ENCODE measurements at places on chromosomes 12 and 14.

DNA sequence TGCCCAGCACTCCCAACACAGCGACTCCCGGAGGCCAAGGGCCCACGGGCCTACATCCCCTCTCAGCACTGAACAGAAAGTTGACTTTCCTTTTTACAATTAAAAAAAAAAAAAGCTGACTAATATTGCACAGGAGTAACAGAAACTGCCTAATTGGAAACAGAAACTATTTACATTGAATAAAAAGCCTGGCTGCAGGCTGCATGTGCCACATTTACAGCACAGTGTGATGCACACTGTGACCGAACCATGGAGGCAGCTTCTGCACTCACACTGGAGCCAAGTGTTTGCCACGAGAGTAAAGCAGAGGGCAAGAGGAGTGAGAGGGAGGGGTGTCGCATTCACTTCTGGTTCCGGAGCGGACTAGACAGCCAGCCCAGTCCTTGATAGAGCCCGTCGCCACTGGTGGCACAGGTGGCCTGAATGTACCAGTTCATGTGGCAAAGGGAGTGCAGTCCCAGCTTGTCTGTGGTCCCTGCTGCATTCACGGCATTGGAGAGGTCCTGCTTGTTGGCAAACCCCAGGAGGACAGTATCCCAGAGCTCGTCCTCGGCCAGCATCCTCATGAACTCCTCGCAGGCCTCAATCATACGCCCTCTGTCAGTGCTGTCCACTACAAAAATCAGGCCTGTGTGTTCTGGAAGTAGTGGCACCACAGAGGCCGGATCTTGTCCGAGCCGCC, 59.2 kb downstream of the SPPL3 start:
- no peak for DNase-seq

- DNase-seq, result no peak
These were observed 60.7 kb downstream of the ZFC3H1 start for GRCh38 chr12:71602761-71603577.

GRCh38 chr14:23120541-23121251, 1.6 kb upstream of the CEBPE start:
- peak; percentile 66 for DNase-seq

DNA sequence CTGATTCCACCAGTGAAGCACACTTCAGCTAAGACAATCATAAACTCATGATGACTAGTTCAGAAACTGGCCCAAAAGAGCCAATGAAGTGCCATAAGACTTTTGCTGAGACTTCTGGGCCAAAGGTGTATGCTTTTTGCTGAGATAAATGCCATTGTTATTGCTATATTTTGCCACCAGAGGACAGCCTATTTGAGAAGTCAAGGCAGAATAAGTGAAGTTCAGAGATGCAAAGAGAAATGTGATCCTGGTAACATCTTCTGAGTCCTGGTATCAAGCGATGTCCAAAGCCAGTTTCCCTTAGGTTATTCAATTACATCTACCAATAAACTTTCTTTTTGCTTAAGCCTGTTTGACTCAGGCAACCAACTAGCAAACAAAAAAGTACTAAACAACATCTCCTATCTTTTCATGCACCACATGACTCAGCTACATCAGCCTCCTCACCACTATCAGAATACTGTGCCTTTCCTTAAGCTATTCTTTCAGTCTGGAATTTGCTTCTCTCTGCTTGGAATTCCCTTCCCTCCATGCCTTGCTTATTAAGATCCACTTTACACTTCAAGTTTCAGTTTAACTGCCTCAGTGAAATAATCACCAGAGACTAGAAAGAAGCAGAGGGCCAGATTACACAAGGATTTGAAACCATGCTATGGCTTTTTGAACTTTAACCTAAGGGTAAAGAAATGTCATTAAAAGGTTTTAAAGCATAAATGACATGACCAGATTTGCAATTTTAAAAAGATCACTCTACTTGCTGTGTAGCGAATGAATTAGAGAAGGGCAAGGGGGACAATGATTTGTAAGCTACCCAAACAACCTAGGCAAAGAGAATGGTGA, 14.0 kb downstream of the CRY1 start:
- no peak for DNase-seq

- DNase-seq, result no peak
These were observed 70.0 kb downstream of the PDE3A start for GRCh38 chr12:20438299-20438779.

DNA sequence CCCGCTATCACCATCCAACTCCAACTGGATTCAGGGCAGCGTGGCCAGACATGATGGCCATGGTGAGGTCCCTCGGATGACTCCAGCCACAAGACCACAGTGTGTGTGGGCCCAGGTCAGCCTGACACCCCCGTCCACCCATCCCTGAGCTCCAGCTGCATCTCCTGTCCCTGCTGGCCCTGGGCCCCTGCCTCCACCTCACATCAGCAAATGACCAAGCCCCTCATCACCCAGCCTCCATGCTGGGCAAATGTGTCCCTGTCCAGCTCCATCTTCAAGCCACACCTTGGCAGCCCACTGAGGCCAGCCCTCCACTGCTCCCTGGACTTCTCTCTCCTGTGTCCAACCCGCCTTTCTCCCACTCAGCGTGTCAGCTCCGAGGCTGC, 3.2 kb downstream of the GPR132 start:
- DNase-seq, result no peak

- DNase-seq, result no peak
These were observed 623.3 kb upstream of the FOXG1 start for GRCh38 chr14:28143316-28143715.

DNA sequence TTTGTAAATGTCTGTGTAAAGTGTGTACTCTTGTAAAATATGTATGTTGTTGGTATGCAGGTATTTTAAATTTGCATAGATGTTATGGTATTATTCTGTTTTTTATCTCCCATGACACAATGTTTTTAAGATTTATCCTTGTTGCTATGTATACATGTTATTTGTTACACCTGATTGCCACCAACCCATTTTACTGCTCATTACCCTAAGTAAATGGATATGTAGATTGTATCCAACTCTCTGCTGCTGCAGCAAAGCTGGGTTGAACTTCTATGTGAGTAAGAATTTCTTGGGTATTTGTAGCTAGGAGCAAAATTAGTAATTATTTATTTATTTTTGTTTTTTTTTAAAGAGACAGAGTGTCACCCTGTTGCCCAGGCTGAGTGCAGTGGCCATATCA, 6.2 kb downstream of the APAF1 start:
- DNase-seq, result no peak

GRCh38 chr12:113533842-113534375, 62.2 kb upstream of the LHX5 start:
- no peak for DNase-seq

GRCh38 chr14:104428860-104429259, 150.7 kb upstream of the C14orf180 start:
- DNase-seq, result no peak

GRCh38 chr14:81594012-81594411, 60.4 kb upstream of the SEL1L start:
- DNase-seq, result no peak

- DNase-seq, result no peak
These were observed 813 bp upstream of the CCDC184 start for GRCh38 chr12:48182631-48183030.

DNA sequence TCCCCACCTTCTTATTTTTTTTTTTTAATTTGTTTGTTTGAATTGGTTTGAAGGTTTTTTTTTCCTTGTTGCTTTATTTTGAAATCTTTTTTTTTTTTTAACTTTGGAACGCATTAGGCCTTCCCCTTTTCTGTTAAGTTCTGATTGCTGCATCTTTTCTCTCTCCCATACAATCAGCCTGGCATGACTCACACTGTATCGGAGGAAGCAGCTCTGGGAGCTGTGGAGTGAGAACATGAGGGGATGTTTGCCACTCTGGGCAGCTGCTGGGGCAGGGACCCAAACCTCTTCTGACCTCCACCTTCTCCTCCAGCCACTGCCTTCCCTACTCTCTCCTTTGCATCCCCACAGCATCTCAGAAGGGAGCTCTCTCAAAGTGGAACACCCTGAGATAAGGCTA, 160.3 kb upstream of the FKBP4 start:
- no peak for DNase-seq

- DNase-seq, result no peak
These were observed 85.0 kb downstream of the SYNE3 start for GRCh38 chr14:95431199-95432143.

DNA sequence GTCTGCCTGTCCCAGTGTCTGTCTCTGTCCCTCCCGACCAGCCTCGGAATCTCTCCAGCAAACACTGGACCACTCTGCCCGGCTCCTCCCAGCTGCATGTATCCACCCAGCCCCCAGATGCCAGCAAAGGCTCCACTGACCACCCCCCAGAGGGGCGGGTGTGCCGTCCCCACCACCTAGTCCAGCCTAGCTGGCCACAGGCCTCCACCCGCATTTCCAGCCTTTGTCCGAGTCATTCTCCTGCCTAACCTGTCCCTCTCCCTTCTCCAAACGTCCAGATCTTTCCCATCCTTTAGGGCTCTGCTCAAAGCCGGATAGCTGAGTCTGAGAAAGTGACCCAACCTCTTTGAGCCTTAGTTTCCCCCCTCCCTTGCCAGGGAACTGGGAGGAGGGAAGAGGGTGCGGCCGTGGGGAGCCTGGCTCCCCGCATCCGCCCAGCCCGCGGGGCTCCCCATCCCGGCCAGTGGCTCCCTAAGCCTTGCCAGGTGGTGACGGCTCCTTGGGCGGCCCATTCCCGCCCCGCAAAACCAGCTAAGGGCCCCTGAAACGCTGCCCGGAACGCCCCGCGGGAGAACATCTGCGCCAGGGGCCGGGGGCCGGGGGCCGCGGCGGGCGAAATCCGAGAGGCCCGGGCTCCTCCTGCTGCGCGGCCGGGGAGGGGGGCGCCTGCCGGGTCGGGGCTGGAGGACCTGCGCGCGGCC, 34.6 kb upstream of the ANKRD9 start:
- DNase-seq, result no peak

GRCh38 chr14:42944284-42944683, 1337.6 kb downstream of the LRFN5 start:
- no peak for DNase-seq

DNA sequence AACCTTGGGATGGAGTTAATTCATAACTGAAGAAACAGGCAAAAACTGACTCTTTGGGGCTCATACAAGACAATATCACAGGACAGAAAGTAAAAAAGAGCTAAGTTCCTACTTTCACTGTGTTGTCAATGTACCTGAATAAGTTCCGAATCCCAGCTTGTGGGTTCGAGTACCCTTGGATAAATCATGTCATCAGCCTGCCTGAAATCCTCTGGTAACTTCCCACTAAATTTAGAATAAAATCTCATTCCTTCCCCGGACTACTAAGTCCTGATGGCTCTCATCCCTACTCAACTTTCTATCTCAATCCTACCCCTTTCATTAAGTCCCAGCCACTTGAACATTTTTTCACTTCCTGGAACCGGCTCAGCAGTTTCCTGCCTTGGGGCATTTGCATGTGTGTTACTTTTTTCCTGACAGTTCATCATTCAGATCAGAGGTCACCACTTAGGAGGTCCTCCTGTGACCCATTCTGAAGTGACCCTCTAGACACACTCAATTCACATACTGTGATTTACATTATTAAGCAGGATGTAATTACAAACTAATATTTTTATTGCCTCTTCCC, 12.7 kb downstream of the ERP29 start:
- DNase-seq, result no peak

GRCh38 chr14:76814726-76815645, 2.3 kb upstream of the ANGEL1 start:
- no peak for DNase-seq

- no peak for DNase-seq
These were observed 46.3 kb downstream of the PPHLN1 start for GRCh38 chr12:42372154-42372791.

DNA sequence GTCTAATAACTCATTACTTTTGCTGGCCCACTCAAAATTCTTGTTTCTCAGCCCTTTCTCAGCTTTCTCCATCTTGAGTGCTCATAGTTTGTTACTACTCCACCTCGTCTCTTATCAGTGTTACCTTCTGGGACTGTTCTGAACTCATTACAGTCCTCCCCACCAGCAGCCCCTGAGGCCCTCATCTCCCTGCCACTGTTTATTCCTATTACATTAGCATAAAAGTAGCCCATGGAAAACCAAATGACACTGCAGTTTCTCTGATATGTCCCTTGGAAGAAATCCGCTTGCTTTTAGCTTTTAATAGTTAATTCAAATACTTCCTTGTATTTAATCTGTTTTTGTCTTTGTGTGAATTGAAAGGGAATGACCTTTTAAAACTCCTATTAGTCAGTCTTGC, 7.6 kb downstream of the AKAP6 start:
- no peak for DNase-seq

DNA sequence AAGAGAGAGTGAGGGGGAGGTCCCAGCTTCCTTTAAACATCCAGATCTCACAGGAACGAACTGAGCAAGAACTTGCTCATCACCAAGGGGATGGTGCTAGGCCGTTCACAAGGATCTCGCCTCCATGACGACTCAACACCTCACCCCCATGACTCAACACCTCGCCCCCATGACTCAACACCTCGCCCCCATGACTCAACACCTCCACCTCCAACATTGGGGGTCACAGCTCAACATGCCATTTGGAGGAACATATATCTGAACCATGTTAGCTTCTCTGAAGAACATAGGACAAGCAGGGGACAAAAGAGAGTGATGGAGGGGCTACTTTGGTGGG, 66.0 kb upstream of the LHX5 start:
- no peak for DNase-seq

DNA sequence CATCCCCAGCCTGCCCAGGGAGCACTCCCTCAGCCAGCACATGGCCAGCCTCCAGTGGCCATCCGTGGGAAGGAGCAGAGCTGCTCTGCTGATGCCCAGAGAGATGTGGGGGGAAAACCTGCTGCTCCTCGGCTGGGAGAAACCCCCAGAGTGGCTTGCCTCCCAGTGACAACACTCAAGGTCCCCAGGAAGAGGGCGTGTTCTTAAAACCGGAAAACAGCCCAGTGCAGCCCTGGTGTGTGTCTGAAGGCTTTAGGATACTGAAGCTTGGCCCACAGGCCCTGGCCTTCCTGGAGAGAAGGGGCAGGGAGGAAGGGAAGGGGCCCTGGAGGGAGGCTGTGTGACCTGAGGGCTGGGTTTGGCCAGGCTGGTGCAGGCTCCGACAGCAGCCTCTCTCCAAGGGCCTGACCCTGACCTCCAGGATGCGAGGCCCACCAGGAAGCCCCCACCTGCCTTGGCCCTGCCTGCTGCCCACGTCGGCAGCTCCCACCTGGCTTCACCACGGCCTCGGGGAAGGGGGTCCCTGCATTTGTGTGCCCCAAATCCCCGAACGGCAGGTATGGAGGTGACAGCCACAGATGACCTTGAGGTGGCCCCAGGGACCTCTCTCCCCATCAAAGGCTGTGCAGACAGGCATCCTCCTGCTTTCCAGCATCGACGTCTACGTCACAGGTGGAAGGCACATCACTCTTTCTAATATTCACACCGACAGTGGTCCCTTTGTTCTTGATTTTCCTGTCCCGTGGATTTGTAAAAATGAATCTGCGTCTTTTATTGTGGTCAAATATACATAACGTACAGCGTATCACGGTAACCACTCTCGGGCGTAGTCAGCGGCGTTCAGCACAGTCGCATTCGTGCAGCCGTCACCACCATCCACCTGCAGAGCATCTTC, 190.0 kb upstream of the C14orf180 start:
- DNase-seq, result no peak

- DNase-seq, result no peak
These were observed 1.8 kb downstream of the APPL2 start for GRCh38 chr12:105234197-105234596.
